ENCODE measurements at places on chromosomes 13 and 19.
A peak's percentile ranks its signal among the peaks of the same experiment; 100 is the strongest.

GRCh38 chr13:105016266-105016665 is 1519.2 kb downstream of the EFNB2 start:
- no peak for DNase-seq

DNA sequence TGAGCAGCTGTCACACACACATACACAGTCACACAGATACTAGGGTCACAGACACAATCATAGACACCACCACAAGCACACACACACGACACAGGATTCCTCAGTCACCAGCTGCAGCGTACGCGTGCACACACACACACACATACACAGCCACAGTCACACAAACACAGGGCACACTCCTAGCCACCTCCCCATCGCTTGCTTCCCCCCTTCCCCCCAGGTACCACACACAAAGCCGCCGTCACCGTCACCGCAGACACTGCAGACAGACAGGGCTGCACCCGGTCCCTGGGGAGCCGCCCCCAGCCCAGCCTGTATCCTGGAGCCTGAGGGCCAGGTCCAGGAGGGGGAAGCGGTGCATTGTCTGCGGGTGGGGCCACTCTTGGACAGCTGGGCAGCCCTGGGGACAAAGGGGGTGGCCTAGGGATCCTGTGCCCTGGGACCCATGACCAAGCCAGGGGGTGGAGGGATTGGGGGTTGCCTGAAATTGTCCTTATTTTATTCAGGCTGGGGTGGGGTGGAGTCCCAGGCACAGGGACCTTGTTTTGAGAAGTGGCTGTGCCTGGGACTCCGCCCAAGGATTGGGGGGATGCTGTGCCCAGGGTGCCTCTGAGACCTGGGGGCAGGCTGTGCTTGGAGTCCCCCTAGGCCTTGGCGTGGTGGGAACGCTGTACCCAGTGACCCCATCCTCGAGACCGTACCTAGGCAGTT is 957 bp downstream of the NUMBL start:
- DNase-seq: peak; percentile 25

DNA sequence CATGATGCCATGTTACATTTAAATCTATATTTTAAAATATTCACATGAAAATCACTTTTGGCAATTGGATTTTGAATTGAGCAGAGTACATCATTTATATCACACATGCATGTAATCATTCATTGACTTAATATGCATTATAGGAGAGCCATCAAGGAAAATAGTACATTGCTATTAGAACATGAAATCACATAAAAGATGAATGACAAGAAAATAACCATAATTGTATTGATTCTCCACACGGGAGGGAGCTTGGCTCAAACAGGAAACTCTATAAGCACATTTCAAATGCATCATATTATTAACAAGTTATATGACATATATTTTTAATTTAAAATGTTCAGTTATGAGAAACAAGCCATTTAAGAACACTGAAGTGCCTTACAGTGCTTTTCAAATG is 208.6 kb upstream of the PRR20A start:
- DNase-seq: no peak

GRCh38 chr13:79631051-79631659 is 150.2 kb downstream of the NDFIP2 start:
- DNase-seq: peak; percentile 98

DNA sequence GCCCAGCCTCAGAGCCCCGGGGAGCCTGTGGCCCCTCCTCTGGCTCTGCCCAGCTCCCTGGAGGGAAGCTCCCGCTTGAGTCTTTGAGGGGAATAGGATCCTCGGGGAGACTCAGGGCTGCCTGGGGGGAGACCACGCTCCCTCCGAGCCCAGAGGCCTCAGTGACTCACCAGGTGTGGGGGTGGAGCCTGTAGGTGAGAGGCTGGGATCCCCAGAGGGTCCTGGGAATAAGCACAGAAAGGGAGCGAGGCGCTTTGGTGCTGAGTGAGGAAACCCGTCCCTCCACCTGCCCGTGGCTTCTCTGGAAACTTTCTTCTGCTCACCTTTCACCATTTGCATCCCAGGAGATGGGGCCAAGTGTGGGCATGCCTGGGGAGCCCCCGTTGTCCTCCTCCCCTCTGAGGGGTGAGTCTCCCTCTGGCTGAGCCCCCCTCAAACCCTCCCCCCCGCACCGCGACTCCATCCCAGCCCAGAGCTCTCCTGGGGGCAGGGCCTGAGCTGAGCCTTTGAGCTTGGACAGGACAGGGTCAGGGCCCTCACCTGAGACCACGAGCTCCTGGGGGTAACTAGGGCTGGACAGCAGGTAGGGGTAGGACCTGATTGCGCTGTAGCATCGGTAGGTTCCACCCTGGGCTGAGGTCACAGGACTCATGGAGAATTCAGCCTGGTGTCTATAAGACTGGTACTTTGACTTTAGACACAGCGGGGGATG is 2.7 kb downstream of the LILRB5 start:
- no peak for DNase-seq

- no peak for DNase-seq
Measured at GRCh38 chr13:48110931-48111721, 16.2 kb upstream of the MED4 start.

DNA sequence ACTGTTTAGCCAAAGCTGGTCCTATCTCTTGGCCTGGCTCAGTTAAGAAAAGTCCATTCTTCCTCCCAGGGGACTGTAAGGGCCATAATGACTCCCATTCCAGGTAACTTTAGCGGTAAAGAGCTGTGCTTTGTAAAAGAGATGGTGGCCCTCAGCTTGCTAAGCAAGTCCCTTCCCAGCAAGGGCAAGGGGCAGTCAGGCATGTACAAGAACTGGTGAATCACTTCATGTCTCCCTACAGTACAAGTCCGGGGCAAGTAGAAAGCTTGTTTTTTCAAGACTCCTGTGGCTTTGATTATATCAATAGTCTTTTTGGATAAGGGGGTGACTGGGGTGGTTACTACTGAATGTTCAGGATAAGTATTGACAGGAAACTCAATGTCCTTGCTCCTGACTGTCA is 88.9 kb downstream of the SLC25A15 start:
- peak; percentile 39 for DNase-seq

GRCh38 chr19:35269438-35270117 is 816 bp downstream of the USF2 start:
- DNase-seq: peak; percentile 85

GRCh38 chr19:3094601-3095440 is 659 bp downstream of the GNA11 start:
- DNase-seq: peak; percentile 38

GRCh38 chr13:26956522-26957142 is 196.0 kb upstream of the GPR12 start:
- no peak for DNase-seq

- no peak for DNase-seq
Measured at GRCh38 chr13:113005076-113005865, 36.3 kb downstream of the MCF2L start.

- DNase-seq: no peak
Measured at GRCh38 chr19:2062389-2062729, 11.3 kb upstream of the MKNK2 start.

GRCh38 chr13:36907821-36908220 is 12.2 kb downstream of the SMAD9 start:
- no peak for DNase-seq

DNA sequence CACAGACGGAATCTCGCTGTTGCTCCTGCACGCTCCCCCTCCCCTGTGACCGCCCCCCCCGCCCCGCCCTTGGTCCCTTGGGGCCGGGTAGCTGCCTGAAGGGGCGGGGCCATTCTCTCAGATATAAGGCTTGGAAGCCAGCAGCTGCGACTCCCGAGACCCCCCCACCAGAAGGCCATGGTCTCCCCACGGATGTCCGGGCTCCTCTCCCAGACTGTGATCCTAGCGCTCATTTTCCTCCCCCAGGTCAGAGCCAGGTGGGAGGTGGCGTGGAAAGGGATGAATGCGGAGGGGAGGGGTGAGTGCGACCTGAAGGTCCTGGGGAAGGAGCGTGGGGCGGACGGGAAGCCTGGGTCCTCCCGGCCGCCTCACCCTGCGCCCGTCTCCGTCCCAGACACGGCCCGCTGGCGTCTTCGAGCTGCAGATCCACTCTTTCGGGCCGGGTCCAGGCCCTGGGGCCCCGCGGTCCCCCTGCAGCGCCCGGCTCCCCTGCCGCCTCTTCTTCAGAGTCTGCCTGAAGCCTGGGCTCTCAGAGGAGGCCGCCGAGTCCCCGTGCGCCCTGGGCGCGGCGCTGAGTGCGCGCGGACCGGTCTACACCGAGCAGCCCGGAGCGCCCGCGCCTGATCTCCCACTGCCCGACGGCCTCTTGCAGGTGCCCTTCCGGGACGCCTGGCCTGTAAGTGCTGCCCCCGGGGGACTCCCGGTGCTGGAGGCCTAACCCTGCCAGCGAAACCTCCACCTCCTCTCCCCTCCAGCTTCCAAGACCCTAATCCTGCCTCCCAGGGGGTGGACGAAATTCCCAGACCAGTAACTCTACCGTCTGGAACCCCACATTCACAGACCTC is at the start of gene DLL3:
DLL3 (plus strand) TSS at position 150 of the 845 bp plus-strand sequence; CDS start at position 178, 28 bp downstream.
- DNase-seq: peak; percentile 37

DNA sequence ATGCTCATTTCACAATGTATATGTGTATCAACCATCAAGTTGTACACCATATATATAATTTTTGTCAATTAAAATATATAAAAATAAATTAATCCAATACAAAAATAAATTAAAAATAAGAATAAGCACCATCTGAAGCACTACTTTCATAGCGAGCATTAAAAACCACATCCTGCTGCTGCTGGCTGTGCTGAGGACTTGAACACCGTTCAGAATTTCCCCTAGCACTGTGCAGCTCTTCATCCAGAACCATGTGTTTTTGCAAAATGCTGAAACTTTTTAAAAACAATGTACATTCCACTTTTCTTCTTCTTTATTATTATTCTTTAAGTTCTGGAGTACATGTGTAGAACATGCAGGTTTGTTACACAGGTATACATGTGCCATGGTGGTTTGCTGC is 40.0 kb upstream of the FOXO1 start:
- no peak for DNase-seq

GRCh38 chr13:108195861-108196260 is 19.5 kb downstream of the LIG4 start:
- DNase-seq: no peak

- no peak for DNase-seq
Measured at GRCh38 chr13:112638919-112639318, 50.9 kb upstream of the ATP11A start.

- no peak for DNase-seq
Measured at GRCh38 chr13:25744178-25744577, 307.6 kb downstream of the SHISA2 start.

DNA sequence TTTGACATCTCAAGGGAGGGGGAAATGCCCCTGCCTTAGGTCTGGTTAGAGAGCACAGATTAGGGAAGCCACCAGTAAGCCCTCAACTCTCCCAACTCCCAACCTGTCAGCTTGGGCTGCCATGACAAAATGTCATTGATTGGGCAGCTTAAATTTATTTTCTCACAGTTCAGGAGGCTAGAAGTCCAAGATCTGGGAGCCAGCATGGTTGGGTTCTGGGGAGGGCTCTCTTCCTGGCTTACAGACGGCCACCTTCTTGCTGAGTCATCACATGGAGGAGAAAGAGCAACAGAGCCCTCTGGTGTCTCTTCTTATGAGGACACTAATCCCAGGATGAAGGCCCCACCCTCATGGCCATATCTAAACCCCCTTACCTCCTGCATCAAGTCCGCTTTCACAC is 24.2 kb downstream of the C19orf12 start:
- peak; percentile 64 for DNase-seq

DNA sequence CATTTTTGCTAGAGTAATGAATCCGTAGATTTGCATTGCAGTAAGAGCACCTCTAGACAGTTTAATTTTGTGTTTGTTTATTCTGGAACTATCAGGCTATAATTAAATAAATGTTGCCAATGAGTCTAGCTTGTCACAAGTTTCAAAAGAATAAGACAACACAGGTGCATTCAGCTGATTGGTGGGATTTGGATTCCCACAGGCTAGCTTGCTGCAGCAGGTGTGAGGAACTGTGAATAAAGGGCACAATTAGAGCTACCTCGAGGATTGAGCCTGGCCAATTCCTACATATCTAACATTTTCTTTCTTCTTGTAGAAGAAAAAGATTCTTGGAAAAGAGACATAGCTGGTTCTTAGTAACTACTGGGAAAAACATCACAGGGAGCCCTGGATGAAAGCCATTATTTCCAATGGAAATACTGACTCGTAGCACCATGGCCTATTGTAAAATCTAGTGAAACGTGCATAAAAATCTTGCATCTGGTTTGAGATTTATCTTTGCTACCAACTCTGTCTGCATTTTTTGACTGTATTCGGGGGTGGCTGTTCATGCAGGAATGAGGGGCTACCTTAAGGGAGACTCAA is 360.9 kb downstream of the FGF9 start:
- DNase-seq: no peak

DNA sequence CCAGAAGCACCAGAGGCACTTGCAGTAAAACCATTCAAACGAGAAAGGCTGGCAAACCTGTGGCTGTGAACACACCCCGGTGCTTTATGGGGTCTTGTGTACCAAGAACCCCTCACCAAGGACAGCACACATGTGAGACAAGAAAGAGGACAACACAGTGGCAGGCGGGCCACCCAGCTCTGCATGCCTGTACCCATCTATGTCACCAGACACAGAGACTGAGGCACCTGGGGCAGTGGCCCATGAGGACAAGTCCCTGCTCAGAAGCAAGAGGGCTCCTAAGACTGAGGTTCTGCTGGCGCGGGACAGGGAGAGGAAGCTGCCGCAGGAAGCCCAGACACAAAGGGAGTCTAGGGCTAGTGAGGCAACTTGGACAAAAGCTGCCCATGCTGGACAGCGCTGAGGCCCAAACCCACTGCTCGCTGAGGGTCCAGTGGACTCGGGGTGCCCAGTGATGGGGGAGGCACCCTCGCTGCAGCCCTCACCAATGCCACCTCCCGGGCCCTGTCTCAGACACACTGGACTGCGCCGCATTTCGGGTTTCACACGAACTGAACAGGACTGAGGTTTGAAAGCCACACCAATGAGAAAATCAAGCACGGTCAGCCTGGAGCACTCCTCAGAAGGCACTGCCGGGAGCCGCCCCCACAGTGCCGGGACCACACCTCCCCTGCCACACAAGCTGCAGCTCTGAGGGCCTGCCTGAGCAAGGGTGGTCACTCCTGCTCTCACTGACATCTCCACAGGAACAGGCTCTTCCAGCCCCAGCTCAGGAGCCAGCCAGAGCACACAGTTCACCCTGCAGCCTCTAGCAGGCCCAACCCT is 232.7 kb downstream of the TUBA3C start:
- DNase-seq: no peak

Measured in epithelial cell of esophagus (primary cell).